ENCODE measurements at places on chromosomes 7 and 10.

DNA sequence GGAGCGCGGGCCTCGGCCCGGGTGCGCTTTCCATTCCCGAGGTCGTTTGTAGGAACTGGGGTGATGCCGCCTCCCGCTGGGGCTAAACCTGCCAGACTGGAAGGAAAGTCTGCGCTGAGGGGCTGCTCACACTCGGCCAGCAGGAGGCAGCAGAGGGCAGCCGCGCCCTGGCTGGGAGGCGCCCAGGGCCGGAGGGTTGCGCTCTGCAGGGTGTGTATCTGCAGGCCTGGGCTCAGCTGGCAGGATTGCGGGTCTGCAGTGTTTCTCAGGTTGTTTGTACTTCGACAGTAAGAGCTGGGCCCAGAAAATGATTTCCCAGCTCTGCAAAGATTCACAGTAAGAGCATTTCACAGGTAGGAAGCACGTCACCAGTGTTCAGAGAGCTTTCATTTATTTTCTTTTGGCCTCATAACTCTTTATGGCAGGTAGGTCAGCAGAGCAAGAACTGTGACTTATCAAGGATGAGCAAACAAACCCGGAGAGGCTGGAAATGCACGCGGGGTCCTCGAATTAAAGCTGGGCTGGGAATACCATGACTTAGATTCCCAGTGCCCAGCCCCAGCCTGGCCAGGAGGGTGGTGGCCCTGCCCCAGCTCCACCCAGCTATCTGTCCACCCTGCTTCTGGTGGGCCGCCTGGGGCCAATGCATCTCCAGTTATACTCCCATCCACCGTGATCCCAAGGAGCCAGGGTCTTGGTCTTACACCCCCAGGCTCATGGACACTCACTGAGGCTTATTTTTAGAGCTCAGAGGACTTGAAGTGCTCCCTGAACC lies 15.2 kb upstream of the PPP2R2D start:
- peak; percentile 80 for DNase-seq

DNA sequence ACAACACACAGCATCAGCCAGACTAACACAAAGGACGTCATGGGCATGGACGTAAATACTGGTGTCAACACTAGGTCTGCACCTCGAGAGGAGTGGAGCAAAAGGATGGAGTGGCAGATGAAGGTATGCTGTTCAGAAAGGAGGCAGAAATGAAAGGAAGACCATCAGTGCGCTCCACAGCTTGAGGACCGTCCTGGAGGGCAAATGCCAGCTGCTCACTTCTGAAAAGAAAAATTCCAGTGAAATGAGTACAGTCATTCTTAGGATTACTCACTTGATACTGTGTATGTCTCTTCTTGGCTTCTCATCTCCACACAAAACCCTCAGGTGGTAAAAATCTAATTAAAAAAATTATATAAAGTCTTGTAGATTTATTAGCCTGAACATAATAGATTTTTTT lies 44.8 kb downstream of the EGFR start:
- no peak for DNase-seq

GRCh38 chr7:137006293-137006692 lies 137.8 kb downstream of the CHRM2 start:
- DNase-seq = no peak

GRCh38 chr7:78055001-78055573 lies 256.5 kb downstream of the PHTF2 start:
- DNase-seq = no peak

GRCh38 chr7:74101061-74101681 lies 17.6 kb downstream of the LIMK1 start:
- DNase-seq = peak; percentile 58

DNA sequence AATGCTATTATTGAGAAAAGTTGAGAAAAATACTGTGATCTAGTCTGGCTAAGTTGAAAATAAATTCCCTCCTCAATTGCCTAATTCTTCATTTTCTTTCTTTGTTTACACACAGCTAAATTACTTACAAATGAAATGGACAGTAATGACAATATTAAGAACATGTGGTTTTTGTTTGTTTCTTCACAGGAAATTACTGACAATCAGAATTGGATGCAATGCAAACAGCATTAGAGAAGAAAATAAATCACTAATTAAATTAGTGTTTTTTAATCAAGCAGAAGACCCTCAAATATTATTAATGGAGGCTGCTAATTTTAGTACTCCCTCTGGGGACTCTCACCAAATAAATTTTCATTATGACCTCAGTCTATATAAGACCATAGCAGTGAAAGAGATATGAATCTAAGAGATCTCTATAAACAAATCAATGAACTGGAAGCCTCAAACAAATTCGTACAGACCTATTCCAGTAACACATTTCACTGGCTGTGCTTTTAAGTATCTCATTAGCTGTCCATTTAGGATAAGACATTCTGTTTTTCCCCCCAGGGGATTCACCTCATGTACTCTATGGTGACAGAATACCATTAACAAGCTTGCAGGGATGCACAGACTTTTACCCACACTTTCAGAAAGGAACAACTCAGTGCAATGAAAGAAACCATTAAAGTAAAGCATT lies 202.0 kb upstream of the DGKB start:
- no peak for DNase-seq

DNA sequence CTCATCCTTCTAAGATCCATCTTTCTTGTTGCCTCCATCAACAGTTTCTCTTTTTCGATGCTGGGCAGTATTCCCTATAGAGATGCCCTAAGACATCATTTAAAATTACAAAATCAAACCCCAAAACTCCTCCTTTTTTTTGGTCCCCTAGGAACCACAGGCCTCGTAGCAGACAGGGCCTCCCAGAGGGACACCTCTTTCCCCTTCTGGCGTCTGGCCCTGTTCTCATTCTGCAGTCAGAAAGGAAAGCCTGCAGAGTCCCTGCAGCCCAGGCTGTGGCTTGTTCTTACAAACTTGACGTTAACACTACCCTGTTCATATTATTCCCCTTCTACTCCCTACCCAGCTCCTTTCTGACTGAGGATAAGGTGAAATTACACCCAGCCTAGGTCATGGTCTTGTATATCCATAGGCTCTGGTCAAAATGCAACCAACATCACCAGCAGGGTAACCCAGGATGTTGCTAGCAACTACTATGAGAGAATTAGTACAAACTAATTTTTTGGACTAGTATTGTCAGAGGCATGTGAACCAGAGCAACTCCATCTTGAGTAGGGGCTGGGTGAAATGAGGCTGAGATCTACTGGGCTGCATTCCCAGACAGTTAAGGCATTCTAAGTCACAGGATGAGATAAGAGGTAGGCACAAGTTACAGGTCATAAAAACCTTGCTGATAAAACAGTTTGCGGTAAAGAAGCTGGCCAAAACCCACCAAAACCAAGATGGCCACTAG lies 3.5 kb upstream of the EPHA1 start:
- DNase-seq = no peak

DNA sequence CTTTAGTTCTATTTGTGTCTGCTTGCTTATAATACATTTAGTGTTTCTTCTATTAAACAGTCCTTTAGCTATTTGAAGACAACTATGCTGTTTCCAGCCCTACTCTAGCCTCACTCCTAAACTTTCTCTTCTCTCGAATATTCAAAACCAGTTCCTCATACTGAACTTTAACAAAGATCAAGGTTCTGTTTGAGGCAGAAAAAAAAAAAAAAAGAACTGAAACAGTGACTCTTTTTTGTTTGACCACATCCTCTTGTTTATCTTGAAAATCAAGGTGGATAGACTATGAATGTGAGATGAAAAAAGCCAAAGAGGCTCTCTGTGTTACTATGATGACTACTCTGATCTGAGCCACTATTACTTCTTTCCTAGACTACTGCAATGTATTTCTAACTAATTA lies 154.3 kb downstream of the ZNF365 start:
- DNase-seq = peak; percentile 65

Measured in CD4-positive, alpha-beta T cell treated with Interleukin-4 for 1 hour (primary cell).